ENCODE measurements at places on chromosomes 6 and 20. TPM values are rescaled to one million over a fixed set of nuclear protein-coding genes. Genes with fewer than 3 reads are reported as not detected.

DNA sequence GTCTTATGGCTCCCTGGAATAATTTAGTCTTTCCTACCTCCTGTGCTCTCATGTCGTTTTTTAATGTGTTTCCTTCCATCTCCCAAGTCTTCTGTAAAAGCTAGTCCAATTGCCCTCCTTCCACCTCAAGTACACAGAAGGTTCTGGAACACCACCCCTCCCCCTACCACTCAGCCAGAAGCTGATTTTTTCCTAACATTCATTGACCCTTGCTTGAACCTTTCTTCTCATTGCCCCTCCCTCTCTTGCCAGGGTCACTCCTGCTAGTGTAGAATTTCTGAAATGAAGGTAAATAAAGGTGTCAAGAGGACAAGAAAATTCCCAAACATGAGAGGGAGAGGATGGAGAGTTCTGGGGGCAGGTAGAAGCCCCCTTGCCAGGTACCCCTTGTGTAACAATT, 38.6 kb downstream of the PLEKHG1 start:
- no peak for DNase-seq

DNA sequence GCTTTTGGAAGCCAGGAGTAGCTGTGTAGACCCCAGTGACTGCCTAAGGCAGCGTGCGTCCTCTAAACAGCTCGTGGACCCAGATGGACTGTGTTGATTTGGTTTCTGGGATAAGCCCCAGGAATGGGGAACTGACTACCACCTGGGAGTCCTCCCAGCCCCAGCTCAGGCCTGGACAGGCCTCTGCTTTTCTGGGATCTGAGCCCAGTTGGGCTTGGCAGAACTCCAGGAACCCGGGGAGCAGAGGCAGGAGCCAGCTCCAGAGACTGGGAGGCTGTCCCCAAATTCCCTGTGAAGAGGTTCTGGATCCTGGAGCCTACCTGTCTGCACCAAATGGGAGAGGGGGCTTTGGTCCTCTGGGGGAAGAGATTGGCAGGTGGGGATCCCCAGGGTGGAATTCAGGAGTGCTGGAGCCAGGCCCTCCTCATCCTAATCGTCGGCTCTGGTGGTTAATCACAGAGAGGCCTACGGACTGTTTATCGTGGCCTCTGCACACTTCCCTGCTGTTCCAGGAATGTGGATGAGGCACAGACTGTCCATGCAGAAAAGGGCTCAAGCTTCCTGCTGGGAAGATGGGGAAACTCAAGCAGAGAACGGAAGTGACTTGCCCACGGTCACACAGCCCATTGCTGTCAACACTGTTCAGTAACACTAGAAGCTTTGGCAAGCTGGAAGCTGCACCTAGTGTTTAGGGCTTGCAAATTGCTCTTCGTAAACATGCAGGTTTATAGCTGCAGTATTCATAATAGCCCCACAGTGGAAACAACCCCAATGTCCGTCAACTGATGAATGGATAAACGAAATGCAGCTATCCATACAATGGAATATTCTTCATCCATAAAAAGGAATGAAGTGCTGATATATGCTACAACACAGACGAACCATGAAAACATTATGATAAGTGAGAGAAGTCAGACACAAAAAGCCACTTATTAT, 100.6 kb downstream of the KCNB1 start:
- DNase-seq, result no peak

- DNase-seq, result peak; percentile 79
These were observed 94.4 kb downstream of the CD83 start for GRCh38 chr6:14212020-14212419.

GRCh38 chr6:163249651-163250101, 164.8 kb upstream of the QKI start:
- DNase-seq, result no peak

DNA sequence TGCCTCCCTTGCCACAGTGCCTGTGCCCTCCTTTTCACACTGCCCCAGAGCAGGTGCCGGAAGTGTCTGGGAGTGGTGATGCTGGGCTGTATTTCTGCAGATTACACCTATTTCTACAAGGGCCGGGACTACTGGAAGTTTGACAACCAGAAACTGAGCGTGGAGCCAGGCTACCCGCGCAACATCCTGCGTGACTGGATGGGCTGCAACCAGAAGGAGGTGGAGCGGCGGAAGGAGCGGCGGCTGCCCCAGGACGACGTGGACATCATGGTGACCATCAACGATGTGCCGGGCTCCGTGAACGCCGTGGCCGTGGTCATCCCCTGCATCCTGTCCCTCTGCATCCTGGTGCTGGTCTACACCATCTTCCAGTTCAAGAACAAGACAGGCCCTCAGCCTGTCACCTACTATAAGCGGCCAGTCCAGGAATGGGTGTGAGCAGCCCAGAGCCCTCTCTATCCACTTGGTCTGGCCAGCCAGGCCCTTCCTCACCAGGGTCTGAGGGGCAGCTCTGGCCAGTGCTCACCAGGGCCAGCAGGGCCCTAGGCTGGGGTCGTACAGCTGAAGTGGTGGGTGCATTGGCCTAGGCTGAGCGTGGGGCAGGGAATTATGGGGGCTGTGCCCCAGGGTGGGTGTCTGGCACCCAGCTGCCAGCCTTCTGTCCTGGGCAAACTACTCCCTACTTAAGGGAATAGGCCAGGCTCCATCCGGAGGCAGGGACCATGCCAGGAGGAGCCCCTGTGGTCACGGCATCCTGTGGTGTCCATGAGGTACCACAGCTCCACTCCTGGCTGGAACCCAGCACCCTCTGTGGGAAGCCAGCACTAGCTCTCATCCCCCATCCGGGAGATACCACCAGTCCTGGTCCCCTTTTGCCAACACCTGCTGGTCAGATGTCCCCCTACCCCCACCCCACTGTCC, 3.5 kb downstream of the MMP24OS start:
- DNase-seq, result no peak

DNA sequence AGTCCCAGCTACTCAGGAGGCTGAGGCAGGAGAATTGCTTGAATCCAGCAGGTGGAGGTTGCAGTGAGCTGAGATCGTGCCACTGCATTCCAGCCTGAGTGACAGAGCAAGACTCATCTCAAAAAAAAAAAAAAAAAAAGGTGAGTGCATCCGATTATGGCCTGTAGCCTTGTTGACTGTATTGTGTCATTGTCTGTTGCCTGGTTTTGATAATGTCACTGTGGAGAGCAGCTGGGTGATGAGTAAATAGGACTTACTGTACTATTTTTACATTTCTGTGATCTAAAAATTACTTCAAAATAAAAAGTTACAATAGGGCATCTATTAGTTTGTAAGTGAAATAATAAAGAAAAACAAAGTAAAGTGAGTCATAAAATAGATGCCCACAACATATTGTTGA, 134.1 kb upstream of the SALL4 start:
- no peak for DNase-seq

GRCh38 chr6:131096786-131097185, 33.7 kb upstream of the EPB41L2 start:
- DNase-seq, result no peak

- no peak for DNase-seq
These were observed 4.1 kb downstream of the HLA-B start for GRCh38 chr6:31352683-31353383.

GRCh38 chr20:50191544-50192363, 1.1 kb downstream of the CEBPB start:
- DNase-seq, result peak; percentile 84

GRCh38 chr6:111683749-111684267, 78.1 kb upstream of the TRAF3IP2 start:
- DNase-seq, result no peak

- DNase-seq, result peak; percentile 57
These were observed 132.9 kb downstream of the SCML4 start for GRCh38 chr6:107691062-107691751.

DNA sequence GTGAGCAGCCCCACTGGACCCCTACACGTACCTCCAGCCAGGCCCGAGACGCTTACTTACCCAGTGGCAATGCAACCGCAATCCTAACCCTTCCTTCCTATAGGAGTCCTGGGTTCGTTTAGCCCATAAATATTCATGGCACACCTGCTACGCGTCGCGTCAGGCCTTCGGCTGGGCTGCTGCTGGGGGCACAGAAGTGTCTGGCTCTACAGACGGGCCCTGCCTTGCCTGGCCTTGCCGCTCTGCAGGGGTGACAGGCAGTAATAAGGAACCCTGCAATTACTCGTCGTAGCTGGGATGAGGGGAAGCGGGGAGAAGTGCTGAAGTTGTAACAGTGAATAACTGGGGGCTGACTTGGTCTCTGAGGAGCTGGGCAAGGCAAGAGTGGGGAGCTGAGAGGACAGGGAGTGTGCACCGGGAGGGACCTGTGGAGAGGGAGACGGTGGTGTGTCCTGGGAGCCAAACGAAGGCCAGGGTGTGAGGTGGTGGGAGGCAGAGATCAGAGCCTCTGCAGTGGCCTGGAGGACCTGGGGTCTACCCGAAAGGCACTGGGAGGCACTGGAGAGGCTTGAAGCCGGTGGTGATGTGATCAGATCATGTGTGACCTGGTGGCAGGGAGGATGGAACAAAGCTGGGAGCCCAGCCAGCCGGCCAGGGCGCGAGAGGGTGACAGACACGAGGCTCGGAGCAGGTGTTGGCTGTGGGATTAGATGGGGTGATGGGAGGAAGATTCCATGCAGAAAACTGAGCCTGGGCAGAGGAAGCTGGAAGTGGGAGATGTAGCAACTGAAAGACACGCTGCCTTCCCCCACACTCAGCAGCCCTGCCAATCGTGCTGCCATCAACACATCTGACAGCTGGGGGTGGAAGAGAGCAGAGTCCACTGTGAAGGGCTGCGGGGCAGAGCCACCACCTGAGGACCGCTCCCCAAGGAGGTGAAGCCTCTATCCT, 36.4 kb downstream of the PSMG4 start:
- DNase-seq, result peak; percentile 80

- DNase-seq, result no peak
These were observed 57.0 kb upstream of the GNRH2 start for GRCh38 chr20:2986466-2986865.

DNA sequence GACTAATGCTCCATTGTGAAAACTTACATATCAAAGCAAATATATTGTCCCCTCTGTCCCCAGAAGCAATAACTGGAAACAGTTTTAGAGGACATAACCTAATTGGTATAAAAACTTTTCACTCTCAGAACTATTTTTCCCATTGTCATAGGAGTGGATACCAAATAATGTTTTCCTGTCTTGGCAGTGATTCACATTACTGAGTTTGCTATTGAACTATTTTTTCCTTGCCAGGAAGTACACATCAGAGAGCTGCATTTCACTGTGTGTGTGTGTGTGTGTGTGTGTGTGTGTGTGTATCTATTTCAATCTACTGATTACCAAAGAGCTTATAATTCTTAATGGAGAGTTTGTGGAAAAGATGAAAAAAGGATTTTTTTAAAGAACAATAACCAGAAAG, 45.4 kb downstream of the AKAP12 start:
- DNase-seq, result no peak

- no peak for DNase-seq
These were observed 4.1 kb upstream of the SRSF12 start for GRCh38 chr6:89121934-89122333.

- DNase-seq, result peak; percentile 39
These were observed 1.9 kb upstream of the BACH2 start for GRCh38 chr6:90298459-90299053.

GRCh38 chr6:73923905-73924485, 228.0 kb downstream of the CD109 start:
- no peak for DNase-seq

- DNase-seq, result no peak
These were observed 59.1 kb downstream of the BLOC1S5 start for GRCh38 chr6:8005136-8005535.

- DNase-seq, result no peak
These were observed 8.8 kb downstream of the POFUT1 start for GRCh38 chr20:32216179-32217142.

DNA sequence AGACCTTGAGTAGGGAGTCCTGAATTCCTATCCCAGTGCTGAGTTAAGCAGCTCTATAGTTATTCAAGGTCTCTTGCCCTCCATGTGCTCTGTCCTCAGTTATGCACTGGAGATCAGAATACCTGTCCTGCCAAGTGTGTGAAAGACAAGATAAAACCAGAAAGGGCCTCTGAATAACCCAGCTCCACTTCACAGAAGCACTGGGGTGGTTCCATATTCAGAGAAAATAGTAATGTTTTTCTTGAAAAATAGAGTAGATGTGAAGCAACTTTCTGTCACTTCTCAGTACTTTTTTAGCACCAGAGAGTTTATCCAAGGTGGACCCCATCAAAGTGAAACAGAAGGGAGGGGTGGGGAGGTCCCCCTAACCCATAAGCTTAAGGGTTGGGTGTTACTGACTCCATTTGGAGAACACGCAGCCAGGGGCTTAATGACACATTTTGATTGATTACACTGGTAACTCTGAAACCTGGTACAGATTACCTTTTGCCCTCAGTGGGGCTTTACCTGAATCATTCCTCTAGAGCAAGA, 509.8 kb upstream of the JARID2 start:
- no peak for DNase-seq

- peak; percentile 92 for DNase-seq
These were observed 584 bp downstream of the LYRM4 start for GRCh38 chr6:5260111-5260620.

- peak; percentile 88 for DNase-seq
These were observed 69.8 kb upstream of the RIN2 start for GRCh38 chr20:19688031-19688806.

- no peak for DNase-seq
These were observed 69.9 kb upstream of the PDE10A start for GRCh38 chr6:165732696-165733488.

- no peak for DNase-seq
These were observed 20.4 kb upstream of the SYNJ2 start for GRCh38 chr6:157961153-157961831.

DNA sequence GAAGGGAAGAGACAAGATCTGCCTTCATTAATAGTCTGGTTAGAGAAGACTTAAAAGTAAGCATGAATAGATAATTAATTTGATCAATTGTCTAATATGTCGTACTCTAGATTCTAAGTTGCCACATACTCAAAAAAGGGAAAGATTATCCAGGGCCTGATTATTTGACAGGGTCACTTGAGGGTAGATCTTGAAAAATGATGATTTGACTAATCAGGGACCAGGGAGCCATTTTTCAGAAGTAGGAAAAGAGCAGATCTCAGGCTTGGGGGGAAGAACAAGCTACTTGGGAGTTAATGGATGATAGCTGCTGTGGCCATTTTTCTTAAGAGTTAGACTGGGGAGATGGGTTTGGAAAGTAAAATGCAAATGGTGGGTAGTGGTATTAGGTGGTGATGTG, 21.0 kb downstream of the ABCF1 start:
- no peak for DNase-seq

DNA sequence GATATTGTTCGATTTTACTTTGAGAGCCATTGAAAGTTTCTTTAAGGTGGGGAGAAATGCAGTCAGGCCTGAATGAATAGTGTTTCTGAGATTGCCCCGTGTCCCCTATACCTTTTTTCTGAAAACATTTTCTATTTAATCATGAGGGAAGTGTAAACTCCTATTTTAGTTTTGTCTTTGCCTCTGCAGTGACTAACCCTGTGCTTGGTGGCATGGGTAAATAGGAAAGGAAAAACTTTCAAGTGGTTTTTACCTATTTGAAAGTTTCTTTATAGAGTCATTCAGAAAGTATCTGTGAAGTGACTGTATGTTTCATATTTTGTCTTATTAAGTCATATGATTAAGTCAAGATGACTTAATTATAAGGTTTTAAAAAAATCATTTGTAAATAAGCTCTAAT, 14.5 kb downstream of the SNRNP48 start:
- DNase-seq, result no peak

FNDC1 gene
- total RNA-seq, result 0.55 TPM

ASIP gene
- total RNA-seq, result not detected

PTCHD4 gene
- 0.11 TPM for total RNA-seq

SLC52A3 gene
- total RNA-seq, result 3.7 TPM

KHDC1 gene
- 5.7 TPM for total RNA-seq

SPTLC3 gene
- total RNA-seq, result 1.6 TPM

MEI4 gene
- total RNA-seq, result 0.45 TPM

RIPPLY2 gene
- 0.88 TPM for total RNA-seq

TRIM15 gene
- not detected for total RNA-seq

PBOV1 gene
- total RNA-seq, result not detected

KIAA1755 gene
- not detected for total RNA-seq

ANGPT4 gene
- 0.23 TPM for total RNA-seq

C6orf52 gene
- 4.1 TPM for total RNA-seq

C6orf132 gene
- 24.4 TPM for total RNA-seq

All from endodermal cell (in vitro differentiated cells).